ENCODE measurements at places on chromosomes 5 and 9.

DNA sequence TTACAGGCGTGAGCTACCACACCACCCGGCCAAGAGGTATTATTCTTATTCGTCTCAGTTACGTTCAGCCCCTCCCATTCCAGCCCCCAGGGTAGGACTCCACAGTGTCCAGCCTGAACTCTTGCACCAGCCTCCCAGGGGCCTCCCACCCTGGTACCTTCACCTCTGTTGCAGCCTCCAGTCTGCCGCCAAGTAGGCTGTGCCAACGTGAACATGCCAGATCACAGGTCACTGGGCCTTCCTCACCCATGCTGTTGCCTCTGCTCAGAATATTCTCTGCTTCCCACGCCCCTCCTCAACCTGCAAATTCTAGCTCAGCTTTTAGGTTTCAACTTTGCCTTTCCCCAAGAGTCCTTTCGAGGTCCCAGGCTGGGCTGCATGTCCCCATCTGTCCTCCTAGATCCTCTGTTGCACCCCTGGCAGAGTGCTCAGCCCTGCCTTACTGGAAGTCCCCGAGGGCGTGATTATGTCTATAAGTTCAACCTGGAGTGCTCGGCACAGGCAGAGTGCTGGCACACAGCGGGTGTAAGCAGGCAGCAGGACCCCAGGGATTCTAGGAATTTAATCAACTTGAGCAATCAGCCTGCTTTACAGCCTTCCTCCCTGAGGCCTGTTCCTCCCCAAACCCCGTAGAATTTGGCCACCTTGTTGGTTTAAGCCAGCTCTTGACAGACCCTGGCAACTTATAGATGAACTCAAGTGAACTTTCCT lies 13.1 kb upstream of the STXBP1 start:
- no peak for DNase-seq

DNA sequence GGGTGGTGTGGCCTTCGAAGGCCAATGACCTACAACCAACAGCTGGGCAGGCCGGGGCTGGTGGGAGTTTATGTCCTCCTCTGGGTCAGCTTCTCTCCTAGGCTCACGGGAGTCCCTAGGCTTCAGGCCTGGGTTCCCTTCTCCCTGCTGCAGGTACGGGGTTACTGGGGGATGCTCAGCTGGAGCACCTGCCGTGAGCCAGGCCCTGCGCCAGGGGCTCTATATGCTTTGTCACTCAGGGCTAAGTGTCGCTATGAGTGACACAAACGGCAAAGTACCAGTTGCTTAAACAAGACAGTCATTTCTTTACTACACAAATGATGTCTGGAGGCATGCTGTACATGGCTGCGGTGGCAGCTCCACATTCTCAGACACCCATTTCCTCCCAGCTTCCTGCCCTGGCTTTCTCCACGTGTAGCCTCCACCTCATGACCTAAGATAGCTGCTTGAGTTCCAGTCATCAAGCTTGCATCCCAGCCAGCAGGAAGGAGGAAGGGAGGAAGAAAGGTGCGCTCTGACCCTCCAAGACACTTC lies 22.5 kb upstream of the NINJ1 start:
- DNase-seq = no peak

- no peak for DNase-seq
Observed at GRCh38 chr5:73464016-73464745, 15.6 kb upstream of the FOXD1 start.

DNA sequence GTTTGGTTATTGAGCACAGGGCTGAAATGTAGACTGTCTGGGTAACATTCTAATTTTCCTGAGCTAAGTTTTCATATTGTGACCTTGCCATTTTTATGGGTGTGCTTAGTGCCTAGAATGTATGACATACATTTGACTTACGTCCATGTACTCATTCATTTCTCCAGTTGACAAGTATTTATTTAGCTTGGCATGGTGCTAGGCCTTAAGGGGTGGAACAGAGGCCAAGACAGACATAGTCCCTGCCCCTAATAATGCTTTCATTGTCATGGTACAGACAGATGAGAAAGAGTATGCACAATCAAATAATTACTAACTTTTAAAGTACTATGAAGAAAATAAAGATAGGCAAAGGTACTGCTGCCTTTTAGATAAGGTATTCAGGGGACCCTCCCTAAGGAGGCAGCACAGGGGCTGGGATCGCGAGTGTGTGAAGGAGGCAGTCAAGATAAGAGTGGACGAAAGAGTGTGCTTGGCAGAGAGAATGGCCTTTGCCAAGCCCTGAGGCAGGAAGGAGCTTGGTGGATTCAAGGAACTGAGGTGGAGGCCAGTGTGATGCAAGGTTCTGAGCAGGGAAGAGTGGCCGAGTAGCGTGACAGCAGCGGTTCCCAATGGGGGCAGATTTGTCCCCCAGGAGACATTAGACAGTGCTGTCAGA lies 128.0 kb downstream of the PIP5K1B start:
- DNase-seq = no peak

GRCh38 chr5:169350759-169351240 lies 49.9 kb upstream of the SLIT3 start:
- DNase-seq = no peak

DNA sequence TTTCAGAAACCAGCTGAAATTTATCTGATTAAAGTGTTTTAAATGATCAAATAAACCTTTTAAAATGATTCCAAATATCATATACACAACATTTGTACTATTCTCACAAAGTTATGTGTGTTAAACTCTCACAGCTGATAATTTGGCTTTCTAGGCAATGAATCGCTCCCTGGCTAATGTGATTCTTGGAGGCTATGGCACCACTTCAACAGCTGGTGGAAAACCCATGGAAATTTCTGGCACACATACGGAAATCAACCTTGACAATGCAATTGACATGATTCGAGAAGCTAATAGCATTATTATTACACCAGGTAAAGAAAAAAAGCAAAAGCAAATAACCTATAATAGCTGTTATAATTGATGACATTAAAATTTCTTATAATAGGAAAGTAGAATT lies 72.4 kb downstream of the NNT start:
- DNase-seq = no peak

DNA sequence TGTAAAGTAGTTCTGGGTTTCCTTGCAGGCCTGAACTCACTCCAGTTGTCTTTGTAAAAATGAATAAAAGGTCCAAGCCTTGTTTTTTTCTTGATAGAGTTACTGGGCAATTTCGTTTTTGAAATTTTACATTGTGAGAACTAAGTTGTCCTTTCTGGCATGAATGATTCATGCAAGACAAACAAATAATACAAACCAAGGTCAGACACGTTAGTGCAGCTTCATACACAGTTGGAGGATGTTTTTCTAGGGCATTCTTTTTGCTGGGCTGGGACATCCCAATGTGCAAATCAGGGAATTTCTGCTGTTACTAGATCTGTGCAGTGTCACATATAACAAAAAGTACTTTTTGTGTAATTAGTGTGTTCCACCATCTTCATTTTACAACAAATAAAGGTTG lies 96.0 kb downstream of the MEGF10 start:
- no peak for DNase-seq
